ENCODE measurements at places on chromosomes 11 and 22. TPM values are rescaled to one million over a fixed set of nuclear protein-coding genes. Genes with fewer than 3 reads are reported as not detected.

Gene MMP12
- not detected for total RNA-seq

Gene TSGA10IP
- total RNA-seq, result not detected

Gene HBB
- total RNA-seq, result 58.5 TPM

Gene TSPAN32
- total RNA-seq, result 0.63 TPM

Gene APOBEC3F
- 30.2 TPM for total RNA-seq

Gene CNTF
- 0.54 TPM for total RNA-seq

Gene NEFH
- total RNA-seq, result 23.5 TPM

Gene OPCML
- not detected for total RNA-seq

Data from ovary (tissue), 10 donors.